Activated CD4-positive, CD25-positive, alpha-beta regulatory T cell (primary cell): ENCODE measurements at places on chromosomes 4 and X.

- DNase-seq = peak; percentile 10
Observed at GRCh38 chrX:9530848-9531274, 66.0 kb downstream of the TBL1X start.

GRCh38 chr4:27791640-27792039 lies 931.0 kb downstream of the STIM2 start:
- DNase-seq = no peak

DNA sequence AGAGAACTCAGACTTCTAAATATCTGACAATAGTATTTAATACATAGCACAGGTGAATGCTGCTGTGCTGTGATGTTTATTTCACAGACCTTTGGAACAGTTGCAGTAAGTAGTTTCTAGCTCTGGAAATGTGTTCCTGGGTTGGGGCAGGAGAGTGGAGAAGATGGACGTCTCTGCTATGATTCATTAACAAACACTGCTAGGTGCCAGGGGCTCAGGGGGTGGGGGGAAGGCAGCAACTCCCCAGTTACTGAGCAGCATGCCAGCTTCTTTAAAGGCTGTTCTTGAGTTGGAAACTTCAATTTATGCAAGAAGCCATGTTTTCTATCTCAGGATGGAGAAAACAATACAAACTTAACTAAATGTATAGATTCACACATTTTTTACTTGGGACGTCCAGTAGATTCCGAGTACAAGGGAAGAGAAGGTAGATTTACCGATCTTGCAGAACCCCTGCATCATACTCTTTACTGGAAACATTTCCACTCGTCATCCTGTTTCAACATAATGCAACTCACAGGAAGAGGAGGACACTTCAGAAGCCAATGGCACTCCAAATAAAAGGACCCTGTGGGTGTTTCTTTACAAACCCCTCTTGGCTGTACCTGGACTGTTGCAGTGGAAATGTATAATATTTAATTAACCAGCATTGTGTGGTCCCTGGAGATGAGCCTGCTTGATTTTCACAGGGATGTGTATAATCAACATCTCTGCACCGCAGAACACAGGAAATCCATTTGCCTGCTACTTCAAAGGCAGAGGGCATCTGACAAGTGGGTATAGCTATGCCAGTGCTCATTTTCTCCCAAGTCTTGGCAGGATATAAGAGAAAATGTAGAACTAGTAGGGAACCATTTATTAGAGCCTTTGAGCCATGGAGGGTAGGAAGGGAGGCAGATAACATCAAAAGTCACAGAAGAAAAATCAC lies 171.4 kb downstream of the SH3KBP1 start:
- DNase-seq = no peak

- DNase-seq = no peak
Observed at GRCh38 chr4:176444741-176445140, 125.0 kb downstream of the SPCS3 start.

GRCh38 chrX:340641-341423 lies 22.2 kb upstream of the GTPBP6 start:
- DNase-seq = no peak

DNA sequence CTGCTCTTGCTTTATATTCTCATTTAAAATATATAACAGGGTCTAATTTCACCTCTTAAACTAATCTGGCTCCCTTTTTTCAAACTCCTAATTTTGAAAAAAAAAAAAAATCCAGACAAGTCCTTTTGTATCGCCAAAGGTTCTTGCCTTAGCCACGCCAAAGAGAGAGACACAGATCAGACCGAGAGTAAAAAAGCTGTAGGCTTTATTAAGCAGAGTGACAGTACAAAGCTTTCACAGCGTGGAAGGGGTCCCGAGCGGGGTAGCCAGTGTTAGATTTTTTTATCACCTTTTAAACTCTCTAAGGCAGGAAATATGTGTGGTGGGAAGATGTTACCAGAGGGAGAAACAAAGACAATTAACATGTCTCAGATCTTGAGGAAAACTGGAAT lies 54.1 kb downstream of the PAGE2 start:
- DNase-seq = no peak

DNA sequence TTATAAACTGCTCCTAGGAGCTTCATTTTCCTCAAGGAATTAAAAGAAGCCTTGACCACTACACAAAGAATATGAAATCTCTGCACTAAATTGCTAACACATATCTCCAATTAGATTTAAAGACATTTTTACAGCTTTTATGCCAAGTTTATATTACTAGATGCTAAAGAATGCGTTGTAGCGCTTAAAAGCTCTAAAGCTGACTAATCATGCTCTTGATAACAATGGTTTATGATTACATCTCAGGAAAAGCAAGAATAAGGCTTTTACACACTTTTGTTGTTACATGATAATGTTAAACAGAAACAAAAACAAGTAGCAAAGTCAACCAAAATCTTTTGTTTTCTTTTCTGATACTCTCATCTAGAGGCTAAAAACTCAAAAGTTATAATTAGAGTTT lies 44.7 kb downstream of the SLC10A7 start:
- DNase-seq = no peak

DNA sequence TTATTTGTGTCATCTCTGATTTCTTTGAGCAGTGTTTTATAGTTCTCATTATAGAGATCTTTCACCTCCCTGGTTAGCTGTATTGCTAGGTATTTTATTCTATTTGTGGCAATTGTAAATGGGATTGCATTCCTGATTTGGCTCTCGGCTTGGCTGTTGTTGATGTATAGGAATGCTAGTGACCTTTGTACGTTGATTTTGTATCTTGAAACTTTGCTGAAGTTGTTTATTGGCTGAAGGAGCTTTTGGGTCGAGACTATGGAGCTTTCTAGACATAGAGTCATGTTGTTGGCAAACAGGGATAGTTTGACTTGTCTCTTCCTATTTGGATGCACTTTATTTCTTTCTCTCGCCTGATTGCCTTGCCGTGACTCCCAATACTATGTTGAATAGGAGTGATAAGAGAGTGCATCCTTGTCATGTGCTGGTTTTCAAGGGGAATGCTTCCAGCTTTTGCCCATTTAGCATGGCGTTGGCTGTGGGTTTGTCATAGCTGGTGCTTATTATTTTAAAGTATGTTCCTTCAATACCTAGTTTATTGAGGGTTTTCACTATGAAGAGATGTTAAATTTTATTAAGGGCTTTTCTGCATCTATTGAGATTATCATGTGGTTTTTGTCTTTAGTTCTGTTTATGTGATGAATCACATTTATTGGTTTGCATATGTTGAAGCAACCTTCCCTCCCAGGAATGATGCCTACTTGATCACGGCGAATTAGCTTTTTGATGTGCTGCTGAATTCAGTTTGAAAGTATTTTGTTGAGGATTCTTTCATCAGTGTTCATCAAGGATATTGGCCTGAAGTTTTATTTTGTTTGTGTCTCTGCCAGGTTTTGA lies 72.7 kb upstream of the BOD1L1 start:
- DNase-seq = no peak

GRCh38 chrX:38154818-38155217 lies 65.9 kb downstream of the SRPX start:
- DNase-seq = no peak

- DNase-seq = no peak
Observed at GRCh38 chr4:105714071-105714521, 5.5 kb downstream of the GSTCD start.

- DNase-seq = no peak
Observed at GRCh38 chr4:79875344-79875899, 197.6 kb downstream of the ANTXR2 start.

- DNase-seq = peak; percentile 55
Observed at GRCh38 chr4:143558823-143559756, 45.6 kb downstream of the SMARCA5 start.

GRCh38 chr4:124713185-124713592 lies 657 bp upstream of the ANKRD50 start:
- no peak for DNase-seq

- no peak for DNase-seq
Observed at GRCh38 chr4:7189066-7189465, 3.3 kb upstream of the SORCS2 start.

- DNase-seq = no peak
Observed at GRCh38 chrX:15059474-15059873, 186.3 kb downstream of the MOSPD2 start.

- DNase-seq = no peak
Observed at GRCh38 chrX:25156323-25156722, 140.6 kb upstream of the ARX start.
